DMS53 (cell line): ENCODE measurements at places on chromosomes 2 and 18.

- DNase-seq = no peak
Measured at GRCh38 chr2:48235076-48235475, 294.9 kb upstream of the STON1 start.

GRCh38 chr2:3741867-3742602 is 38.7 kb downstream of the DCDC2C start:
- no peak for DNase-seq

DNA sequence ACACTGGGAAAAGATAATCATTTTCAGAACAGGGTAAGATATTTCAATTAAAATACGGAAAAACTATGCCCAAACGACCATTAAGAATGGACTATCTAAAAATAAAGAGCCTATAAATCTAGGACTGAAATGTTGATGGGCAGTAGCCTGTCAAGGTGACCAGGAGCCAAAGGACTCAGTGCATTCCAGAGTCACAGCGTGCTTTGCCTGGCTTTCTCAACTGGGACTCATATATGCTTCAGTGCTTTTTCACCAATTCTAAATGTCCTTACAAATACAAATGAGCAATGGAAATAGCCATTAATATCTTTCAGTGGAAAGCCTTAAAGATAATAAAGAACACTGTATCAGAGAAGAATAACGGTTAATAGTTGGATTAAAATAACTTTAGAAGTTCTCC is 35.4 kb downstream of the PREPL start:
- DNase-seq = no peak

DNA sequence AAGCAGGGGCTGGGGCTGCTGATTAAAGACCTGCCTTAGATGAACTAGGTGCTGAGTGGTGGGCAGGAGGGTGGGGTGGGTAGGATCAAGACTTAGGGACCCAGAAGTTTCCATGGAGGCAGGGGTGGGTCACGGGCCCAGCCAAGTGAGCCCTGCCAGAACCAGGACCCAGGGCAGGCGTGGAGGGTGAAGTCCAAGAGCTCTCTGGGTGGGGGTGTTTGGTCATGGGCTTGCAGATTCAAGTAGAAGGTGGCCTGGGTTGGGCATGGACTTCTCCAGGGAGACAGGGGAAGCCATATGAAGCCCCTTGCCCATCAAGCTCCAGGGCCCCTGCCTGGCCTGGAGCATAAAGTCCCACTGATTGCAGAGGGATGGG is 168.8 kb downstream of the SMAD7 start:
- DNase-seq = no peak

DNA sequence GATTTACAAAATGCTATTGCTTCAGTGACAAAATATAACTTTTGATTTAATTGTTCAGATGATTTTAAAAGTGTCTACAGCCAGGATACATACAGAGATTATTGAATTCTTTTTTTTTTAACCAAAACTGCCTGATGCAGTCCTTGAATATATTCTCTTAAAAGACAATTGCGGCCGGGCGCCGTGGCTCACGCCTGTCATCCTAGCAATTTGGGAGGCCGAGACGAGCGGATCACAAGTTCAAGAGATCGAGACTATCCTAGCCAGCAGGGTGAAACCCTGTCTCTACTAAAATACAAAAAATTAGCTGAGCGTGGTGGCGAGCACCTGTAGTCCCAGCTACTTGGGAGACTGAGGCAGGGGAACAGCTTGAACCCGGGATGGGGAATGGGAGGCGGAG is 497.0 kb upstream of the FSIP2 start:
- no peak for DNase-seq
